Activated CD4-positive, alpha-beta T cell treated with anti-CD3 and anti-CD28 coated beads, Interleukin-2, amount 10 ng/mL, durations not matched to agents 24 days and 14 days (primary cell): ENCODE measurements at places on chromosomes 12 and 14. TPM values are rescaled to one million over a fixed set of nuclear protein-coding genes. Genes with fewer than 3 reads are reported as not detected.

Gene PRICKLE1
- total RNA-seq, result 0.28 TPM in 1 of 2 replicates, not detected in the other

Gene MYH6
- total RNA-seq, result 0.17 and 0.23 TPM in 2 replicates

Gene RPGRIP1
- not detected in 2 replicates for total RNA-seq

Gene HOXC12
- not detected in 2 replicates for total RNA-seq

Gene MYF6
- total RNA-seq, result not detected in 2 replicates

Gene AQP5
- not detected in 2 replicates for total RNA-seq

Gene TSPAN11
- not detected in 2 replicates for total RNA-seq

Gene LRRK2
- total RNA-seq, result not detected in 2 replicates

Gene TMEM63C
- 1.3 and 2.3 TPM in 2 replicates for total RNA-seq

Gene RCOR1
- 21.8 and 24.0 TPM in 2 replicates for total RNA-seq

Gene VRTN
- not detected in 2 replicates for total RNA-seq

Gene RASSF8
- total RNA-seq, result 0.17 and 0.37 TPM in 2 replicates

Gene NOVA1
- 0.30 TPM in 1 of 2 replicates, not detected in the other for total RNA-seq

Gene PABPN1
- 277 and 278 TPM in 2 replicates for total RNA-seq

Gene CRACR2A
- 26.6 and 27.0 TPM in 2 replicates for total RNA-seq

DNA sequence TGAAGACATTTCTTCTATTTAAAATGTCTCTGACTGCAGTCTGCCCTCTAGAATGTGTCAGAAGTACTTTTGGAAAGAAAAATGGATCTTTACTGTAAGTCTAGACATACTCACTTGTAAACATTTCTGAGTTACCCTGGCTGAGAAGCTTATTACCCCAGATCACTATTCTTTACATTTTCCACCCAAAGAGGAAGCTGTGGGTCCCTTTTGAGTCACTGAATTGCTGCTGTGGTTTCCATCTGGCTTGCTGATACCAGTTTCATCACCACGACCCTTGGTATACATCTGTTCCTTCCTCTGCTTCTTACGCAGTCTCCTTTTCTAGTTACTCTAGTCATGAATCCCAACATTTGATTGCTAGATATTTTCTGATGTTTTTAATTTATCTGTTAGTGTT is 20.2 kb upstream of the CLEC4D start:
- peak; percentile 82 for DNase-seq

GRCh38 chr14:81406863-81407262 is 6.7 kb upstream of the STON2 start:
- no peak for DNase-seq

DNA sequence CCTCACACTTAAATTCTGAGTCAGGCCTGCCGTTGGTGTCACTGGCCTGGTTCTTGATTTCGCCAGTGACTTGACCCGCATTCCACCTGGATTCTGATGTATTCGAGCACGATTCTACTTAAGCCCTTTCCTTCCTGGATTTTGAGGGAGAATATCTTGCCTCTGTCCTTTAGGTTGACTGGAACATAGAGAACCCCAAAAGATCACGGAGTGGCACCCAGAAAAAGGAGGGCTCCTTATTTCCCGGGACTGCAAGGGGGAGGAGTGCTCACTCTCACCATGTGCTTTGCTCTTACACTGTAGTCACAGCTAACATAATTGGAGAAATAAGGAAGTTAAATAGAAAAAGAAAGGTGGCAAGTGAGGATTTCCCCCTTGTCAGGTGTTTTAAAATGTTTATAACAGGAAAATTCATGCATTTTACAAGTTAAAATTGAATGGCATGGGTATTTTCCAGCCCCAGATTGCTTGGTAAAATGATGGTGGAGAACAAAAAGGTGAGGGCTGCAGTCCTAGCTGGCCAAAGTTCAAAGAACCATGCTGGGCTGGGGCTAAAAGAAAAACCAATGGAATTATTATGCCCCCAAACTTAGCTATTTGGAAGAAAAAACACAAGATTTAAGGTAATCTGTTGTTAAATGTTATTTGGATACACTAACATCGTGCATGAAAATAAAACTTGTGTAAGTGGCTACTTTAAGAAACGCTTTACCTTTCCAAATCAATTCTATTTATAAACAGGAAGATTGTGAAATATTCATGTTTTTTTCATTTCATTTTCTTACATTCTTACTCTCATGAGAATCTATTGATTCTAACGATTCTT is 8.9 kb downstream of the FOXA1 start:
- DNase-seq, result no peak

- no peak for DNase-seq
These were observed 340.2 kb upstream of the DDHD1 start for GRCh38 chr14:53493320-53493719.

DNA sequence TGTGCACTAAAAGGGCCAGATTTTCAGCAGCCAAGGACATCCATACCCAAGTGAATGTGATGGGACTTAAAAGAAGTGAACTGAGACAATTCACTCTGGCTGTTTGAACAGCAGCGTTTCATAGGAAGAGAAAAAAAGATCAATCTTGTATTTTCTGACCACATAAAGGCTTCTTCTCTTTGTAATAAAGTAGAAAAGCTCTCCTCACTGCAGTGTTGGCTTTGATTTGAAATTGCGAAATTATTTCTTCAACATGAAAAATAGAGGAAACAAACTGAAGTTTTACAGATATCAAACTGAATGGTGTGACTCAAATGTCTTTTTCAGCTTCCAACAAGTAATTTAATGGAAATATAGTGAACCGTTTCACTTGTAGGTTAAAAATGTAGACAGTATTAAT is 11.3 kb upstream of the KCNMB4 start:
- no peak for DNase-seq

GRCh38 chr14:56138928-56139327 is 20.7 kb downstream of the PELI2 start:
- DNase-seq, result no peak

- no peak for DNase-seq
These were observed 66.4 kb upstream of the STK38L start for GRCh38 chr12:27177706-27178105.

GRCh38 chr12:131621701-131622421 is 89.0 kb upstream of the SFSWAP start:
- DNase-seq, result no peak

- DNase-seq, result peak; percentile 76
These were observed 139.5 kb downstream of the SMOC1 start for GRCh38 chr14:70018713-70019211.

GRCh38 chr14:71737760-71738159 is 194.5 kb upstream of the RGS6 start:
- no peak for DNase-seq

DNA sequence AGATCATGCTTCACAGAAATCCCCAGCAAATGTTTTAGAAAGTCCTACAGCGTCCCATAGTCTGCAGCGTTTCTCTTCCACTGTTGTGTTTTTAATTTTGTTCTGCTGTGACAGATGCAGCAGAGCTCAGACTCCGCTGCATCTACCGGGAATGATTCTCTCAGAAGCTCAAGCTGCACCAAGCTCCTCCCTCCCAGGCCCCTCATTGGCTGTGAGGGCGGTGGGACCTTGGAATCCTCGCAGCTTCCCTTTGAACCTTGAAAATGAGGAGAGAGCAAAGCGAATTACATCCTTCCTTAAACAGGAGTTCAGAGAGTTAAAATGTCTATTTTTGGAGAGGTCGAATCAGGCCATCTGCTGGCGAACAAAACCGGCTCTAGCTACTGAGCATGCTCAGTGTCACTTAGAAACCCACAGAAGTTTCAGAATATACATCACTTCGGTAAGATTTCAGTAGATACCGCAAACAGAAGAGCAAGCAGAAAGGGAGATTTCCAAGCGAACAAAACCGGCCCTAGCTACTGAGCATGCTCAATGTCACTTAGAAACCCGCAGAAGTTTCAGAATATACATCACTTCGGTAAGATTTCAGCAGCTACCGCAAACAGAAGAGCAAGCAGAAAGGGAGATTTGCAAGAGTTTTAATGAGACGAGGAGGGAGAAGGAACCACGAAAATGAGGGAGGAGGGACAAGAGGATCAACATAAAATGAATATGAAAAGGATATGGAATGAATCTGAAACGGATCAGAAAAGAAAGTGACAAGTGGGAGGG is at the start of gene ABCD2:
Gene ABCD2, minus strand, starts transcription at position 144 of the 774 bp plus-strand sequence. CDS start 188 bp downstream, outside the sequence.
- DNase-seq, result peak; percentile 93

DNA sequence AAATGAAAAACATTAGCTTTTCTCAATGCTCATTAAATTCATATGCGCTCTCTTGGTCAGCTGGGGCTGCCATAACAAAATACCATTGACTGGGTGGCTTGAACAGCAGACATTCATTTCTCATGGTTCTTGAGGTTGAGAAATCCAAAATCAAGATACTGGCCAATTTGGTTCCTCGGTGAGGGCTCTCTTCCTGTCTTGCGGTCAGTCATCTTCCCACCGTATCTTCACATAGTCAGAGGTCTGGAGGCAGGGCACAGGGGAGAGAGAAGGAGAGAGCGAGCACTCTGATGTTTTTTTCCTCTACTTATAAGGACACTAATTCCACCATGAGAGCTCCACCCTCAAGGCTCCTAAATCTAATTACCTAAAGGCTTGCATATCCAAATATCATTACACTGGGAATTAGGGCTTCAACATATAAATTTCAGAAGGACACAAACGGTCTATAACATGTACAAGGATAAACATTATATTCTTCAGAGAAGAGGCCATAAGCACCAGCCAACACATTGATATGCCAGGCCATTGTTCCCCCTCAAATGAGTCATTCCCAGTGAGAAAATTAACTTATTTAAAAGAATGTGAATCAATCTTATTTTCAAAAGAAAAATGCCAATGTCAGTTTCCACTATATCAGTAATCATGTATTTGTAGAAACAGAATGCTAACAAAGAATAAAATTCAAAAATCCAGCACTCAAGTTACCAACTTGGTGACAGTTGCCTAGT is 152.2 kb downstream of the BTG1 start:
- no peak for DNase-seq

DNA sequence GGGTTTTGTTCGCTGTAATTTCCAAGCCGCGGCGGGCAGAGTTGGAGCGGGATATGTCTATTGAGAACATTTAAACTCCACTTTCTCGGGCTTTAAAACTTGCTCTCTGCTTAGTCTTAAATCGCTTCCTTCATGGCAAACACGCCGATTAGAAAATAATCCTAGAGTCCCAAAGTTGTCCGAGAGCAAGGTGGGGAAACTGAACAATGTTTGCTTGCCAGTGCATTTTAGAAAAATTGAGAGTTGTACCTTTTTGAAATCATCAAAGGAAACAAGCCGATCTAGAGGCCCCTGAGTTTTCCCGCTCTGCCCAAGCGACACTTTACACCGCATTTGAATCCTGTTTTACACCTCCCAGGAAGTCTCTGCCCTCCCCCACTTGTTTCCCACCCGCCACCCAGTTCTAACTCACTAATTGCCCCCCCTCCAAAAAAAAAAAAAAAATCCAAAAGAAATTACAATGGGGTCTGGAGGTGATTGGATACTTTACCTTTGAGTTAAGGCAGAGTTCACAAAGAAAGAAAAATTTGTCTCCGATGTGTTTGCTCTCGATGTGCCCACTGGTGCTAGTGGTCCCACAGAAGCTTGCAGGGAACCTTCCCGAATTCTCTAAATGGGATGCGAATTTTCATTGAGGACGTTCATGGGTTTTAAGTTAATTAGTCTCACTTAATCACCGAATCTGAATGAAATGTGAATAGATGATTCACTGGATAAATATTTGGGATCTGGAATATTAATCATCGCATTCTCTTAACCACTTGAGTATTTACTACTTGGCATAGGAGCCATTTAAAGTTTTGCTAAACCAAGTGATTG is 2.3 kb downstream of the HMGA2 start:
- no peak for DNase-seq

GRCh38 chr12:43066471-43066870 is 476.9 kb upstream of the PRICKLE1 start:
- no peak for DNase-seq

- no peak for DNase-seq
These were observed 52.1 kb downstream of the STON2 start for GRCh38 chr14:81348061-81348460.

- no peak for DNase-seq
These were observed 751.5 kb upstream of the ALG10B start for GRCh38 chr12:37565112-37565511.

- DNase-seq, result peak; percentile 47
These were observed 15.7 kb downstream of the FAR2 start for GRCh38 chr12:29164477-29165393.

- DNase-seq, result no peak
These were observed 674.8 kb downstream of the TMTC2 start for GRCh38 chr12:83361475-83361874.

GRCh38 chr12:101857043-101857558 is 20.3 kb upstream of the DRAM1 start:
- DNase-seq, result no peak
